Stimulated activated naive CD4-positive, alpha-beta T cell (primary cell): ENCODE measurements at places on chromosomes 2 and 18.
A peak's percentile ranks its signal among the peaks of the same experiment; 100 is the strongest.

GRCh38 chr18:10139783-10140410 lies 226.1 kb downstream of the VAPA start:
- no peak for DNase-seq

GRCh38 chr18:10453806-10454680 lies at the start of gene APCDD1:
Gene APCDD1 (plus strand): TSS chr18:10454635. CDS start chr18:10454982, 347 bp downstream.
- no peak for DNase-seq

DNA sequence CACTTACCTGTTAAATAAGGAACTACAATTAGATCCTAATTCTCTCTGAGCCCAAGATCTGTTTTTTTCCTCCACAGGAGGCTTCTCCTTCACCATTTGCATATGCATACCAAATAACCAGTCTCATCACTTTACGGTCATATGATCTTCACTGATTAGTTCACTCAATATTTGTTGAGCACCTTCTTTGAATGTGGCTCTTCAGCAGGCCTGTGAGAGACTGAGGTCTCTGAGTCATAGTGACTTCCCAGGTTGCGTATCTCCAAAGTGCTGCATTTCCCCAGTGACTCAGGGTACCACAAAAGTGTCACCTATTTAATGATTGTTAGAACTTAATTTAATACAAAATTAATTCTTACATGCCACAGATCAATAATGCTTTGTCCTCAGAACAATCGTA lies 108.8 kb upstream of the TRIB2 start:
- no peak for DNase-seq

DNA sequence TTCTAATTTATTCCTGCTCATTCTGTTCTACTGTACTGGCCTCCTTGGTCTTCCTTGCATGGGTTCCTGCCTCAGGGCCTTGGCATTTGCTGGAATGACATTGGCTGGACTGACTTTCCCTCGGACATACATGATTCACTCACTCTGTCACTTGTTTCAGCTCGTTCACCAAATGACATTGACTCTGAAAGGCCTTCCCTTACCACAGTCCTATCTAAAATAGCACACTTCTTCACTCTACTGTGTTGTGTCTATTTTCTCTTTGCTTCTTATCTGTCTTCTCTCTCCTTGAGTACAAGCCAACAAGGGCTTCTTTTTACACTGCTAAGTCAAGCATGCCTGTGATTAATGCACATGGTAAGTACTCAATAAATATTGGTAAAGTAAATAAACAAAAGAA lies 65.6 kb downstream of the SCG2 start:
- DNase-seq = no peak

DNA sequence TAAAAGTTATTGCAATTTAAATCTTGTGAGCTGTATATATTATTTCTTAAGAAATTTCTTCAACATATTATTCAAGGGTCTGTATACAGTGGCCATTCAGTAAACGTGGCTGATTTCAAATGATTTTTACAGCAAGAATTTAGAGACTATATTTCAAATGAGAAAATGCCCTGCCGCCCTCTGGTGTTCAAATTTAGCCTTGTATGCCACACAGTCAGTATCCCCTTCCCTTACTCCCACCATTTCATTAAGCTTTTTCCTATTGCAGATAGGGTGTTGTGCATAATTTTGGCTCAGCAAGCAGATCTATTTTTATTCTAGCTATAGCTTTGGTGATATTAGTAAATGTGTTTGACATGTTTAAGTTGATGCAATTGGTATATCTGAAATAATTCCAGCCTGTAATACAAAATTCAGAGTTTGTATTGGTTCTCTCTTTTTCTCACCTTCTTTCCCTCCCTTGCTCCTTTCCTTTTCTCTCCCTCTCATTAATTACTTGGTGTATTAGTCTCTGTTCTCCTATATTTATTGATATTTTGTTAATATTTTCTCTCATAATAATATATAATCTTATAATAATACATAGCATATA lies 22.8 kb upstream of the SCN7A start:
- DNase-seq = no peak

DNA sequence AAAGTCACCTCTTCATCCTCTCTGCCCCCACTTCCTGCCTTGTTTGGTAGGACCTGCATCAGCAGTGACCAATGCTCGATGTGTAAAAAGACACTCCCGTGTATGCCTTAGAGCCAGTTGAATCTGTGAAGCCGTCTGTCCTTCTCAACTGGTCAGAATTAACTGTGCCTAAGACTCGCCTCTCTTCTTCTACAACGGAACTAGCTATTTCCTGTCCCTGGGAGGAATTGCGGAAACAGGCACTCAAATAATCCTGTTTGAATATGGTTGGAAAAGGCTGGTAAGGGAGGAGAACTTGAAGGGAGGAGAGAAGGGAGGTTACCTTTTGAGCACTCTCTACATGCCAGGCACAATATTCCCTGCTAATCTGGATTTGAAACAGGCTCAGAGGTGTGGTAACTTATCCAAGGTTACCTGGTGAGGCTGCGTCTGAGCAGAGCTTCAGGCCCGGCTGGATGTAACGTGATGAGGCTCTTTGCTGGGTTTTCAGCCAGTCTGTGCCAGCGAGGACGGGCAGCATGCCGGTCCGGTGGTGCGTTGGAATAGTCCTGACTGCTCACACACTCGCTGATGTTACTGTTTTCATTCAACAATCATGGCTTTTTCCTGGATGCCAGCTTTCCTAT lies 127.0 kb downstream of the FAM168B start:
- DNase-seq = no peak

- peak; percentile 29 for DNase-seq
Observed at GRCh38 chr2:108927936-108928659, 60.9 kb downstream of the EDAR start.

DNA sequence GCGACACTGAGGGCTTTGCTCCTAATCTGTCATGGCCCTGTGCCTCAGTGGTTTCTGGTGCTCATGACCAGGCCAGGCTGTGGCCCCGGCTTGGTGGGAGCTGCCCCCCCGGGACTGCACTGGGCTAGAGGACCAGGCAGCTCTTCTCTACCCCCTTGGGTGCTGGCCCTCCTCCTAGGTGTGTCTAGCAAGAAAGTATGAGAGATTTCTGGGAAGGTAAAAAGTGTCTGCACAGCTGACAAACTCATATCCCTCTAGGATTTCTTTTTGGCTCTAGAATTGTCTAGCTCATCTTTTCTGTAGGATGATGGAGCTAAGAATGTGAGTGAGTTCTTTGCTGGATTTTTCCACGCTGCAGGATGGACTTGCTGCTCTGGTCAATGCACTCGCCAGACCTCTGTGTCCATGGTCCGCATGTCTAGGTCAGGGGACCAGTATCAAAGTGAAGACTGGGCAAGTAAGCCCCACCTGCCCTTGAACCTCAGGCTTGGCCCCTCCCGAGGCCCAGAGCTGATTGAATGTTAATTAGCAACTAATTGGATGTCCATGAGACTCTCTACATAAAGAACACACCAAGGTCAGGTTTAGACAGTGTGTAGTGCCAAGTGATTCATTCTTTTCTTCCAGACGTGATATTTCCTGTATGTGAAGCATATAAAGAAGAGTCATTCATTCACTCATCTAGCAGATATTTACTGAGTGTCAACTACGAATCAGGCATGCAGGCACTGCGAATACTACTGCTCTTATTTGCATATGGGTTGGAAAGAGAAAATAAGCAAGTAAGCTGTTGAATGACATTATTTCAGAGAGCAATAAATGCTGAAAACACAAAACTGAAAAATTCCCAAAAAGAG lies 15.6 kb upstream of the PSD4 start:
- peak; percentile 4 for DNase-seq

DNA sequence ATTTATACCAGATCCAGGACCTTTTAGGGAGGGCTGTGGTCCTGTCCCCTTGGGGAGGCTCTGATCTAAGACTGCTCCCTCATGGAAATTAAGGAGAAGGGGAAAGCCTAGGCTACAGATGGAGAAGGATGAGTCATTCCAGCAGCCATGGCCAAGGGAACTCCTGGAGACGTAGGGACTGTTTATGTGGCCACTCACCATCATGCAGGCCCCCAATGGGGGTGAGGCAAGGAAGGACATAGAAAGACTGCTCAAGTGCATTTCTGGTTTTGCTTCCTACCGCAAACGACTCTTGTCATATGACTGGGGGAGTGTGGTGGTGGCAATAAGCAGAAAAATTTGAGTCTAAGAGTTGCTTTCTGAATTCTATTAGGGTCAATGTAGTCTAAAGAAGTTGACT lies 54.0 kb upstream of the CYP1B1 start:
- no peak for DNase-seq

- no peak for DNase-seq
Observed at GRCh38 chr18:57433934-57434535, 1.1 kb upstream of the ONECUT2 start.

DNA sequence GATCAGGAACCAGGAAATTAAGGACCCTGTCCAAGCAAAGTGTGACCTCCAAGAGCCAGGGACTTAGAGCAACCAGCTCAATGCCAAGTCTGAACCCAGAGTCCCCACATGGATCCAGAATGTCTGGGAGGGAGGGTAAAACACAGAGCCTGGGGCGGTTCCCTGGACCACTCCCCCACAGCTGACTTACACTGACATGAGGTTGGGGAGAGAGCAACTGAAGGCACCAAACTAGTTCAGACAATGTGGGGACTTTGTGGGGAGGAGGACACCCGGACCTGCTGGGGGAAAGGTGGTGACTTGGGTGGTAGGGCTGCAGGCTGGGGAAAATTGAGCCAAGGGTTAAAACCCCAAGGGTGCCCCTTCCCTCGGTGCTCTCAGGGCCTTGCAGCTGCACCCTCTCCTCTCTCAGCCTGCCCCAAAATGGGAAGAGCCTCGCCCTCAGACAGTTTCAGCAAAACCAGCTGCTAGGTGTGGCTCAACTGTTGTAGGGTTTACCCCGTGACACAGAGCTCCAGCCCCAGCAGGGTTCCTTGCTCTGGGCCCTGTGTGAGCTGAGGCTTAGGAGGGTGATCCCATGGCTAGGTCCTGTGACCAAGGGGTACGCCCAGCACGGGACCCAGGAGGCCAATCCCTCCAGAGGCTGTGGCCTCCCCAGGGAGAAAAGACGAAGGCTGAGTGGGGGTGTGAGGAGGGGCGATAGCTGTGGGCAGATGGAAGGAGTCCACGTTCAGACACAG lies 28.6 kb downstream of the MARCO start:
- no peak for DNase-seq

- no peak for DNase-seq
Observed at GRCh38 chr2:44071454-44072046, 75.8 kb upstream of the LRPPRC start.

DNA sequence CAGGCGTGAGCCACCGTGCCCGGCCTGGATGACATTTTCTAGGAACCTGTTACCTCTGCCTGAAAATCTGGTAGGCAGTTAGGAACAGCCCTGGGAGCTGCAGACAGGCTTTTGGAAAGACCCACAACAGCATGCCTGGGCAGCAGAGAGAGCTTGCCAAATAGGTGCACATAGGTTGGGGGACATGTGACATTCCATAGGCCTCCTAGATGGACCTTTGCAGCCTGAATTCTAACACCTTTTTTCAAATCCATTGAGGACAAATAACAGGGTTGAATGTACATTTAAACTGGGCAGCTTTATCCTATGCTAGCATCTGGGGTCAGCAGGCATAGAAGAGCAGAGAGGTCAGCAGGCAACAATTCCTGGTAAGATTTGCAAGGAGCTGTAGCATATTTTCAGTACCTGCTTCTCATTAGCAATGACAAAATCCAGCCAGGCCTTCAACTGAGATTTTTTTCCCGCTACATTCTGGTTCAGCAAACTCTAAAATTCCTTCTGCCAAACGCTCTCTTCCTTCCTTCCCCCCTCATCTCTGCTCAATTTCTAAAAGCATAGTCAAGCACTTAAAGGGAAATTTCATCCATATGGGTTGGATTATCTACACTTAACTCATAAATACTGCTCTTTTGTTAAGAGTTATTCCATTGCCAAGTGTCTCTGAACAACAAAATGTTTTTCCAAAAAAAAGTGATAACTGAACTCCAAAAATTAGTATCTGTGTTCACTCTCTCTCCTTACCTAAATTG lies 75.2 kb downstream of the SOWAHC start:
- DNase-seq = no peak

- DNase-seq = no peak
Observed at GRCh38 chr18:74797577-74798151, 200.0 kb downstream of the ZNF407 start.

GRCh38 chr2:181038796-181039195 lies 58.4 kb downstream of the UBE2E3 start:
- no peak for DNase-seq

DNA sequence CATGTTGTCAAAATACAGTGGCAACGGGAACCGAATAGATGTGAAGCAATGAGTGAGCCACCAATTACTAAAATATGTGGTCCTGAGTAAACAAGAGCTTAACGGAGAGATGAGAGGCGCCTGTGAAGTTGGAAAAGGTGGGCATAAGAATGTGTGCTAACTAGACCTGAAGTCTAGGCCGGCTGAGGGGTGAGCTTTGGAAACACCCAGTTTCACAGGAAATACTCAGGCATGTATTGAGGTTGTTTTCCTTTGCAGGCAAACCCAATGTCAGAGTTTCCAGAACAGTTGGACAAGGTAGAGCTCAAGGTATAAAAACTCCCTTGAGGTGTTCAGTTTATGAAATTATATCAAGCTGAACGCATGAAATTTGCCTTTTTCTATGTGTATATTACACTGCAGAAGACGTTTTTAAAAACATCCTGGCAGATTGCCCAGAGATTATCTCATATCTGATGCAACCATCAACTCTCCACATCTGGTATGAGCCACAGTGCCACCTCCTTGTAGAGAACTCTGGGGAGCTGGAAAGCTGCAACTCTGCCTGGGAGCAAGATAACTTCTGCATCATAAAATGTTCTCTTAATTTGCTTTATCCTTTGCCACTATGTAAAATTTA lies 3.9 kb upstream of the WDSUB1 start:
- no peak for DNase-seq

GRCh38 chr2:219911541-219911940 lies 284.1 kb downstream of the SLC4A3 start:
- no peak for DNase-seq

GRCh38 chr2:155145758-155146229 lies 447.3 kb downstream of the KCNJ3 start:
- DNase-seq = no peak

- DNase-seq = no peak
Observed at GRCh38 chr2:127155947-127156346, 49.0 kb upstream of the BIN1 start.

DNA sequence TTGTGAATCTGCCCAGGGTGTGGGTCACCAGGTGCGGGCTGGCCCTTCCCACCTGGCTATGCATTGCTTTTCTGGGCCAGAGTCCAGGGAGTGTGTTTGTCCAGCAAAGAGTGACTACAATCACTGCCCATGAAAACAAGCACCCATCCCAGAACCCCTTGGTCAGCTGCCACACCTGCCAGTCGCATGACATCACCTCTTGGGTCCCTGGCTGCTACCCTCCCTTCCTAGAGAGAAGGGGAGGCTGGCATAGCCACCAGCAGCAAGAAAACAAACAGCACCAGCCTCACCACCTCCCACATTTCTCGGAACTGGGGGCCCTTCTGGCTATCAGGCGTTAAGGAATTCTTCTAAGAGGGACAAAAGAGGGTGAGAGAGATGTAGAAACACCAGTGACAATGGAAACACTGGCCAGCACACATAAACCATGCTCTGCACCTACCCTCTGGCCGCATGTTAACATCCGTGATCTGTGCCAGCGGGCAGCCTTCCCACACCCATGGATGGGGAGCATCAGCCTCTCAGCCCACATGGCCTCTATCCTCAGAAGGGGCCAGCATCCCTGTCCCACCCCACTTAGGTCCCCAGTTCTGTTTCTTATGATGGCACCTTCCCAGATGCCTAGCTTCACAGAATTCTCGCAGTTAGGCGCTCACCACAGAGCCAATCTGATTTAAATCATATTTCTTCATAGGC lies 109.7 kb upstream of the GLI2 start:
- DNase-seq = no peak

- no peak for DNase-seq
Observed at GRCh38 chr18:10244341-10244740, 210.1 kb upstream of the APCDD1 start.

- no peak for DNase-seq
Observed at GRCh38 chr2:69011611-69012157, 1.3 kb upstream of the ANTXR1 start.
